ENCODE measurements at places on chromosomes 6 and 20. TPM values are rescaled to one million over a fixed set of nuclear protein-coding genes. Genes with fewer than 3 reads are reported as not detected.

XKR7 gene
- total RNA-seq: not detected

WFDC6 gene
- not detected for total RNA-seq

SLC12A5 gene
- total RNA-seq: not detected

DNA sequence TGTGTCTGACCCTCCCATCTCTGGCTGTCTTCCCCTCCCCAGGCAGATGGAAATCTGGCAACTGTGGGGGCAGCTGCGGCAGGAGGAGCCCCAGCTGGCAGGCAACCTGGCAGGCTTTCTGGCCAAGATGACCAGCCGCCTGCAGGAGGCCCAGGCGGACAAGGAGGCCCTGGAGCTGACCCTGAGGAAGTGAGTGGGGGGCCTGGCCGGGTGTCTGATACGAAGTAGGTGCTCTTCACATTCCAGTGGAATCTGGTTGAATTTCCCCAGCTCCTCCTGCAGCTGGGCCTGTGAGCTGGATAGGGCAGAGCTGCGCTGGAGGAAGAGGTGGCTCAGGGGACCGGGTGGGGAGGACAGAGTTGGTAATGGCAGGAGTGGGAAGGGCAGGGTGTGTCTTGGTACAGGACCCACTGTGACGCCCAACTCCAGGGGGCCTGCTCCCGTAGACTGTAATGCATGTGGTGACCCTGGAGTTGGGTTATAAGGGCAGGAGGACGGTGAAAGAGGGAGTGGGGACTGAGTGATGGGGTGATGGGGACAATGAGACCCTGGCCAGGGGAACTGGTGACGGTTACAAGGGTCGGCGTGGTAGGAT lies 19.7 kb downstream of the RAB44 start:
- H3K4me3 ChIP-seq: no peak overlapping the region
- H3K27ac ChIP-seq: no peak overlapping the region
- DNase-seq: no peak
- H3K36me3 ChIP-seq: no peaks in the 10 kb centered on the region
- H3K4me1 ChIP-seq: no peaks in the 10 kb centered on the region

NPEPL1 gene
- 73.4 TPM for total RNA-seq

SLC16A10 gene
- total RNA-seq: 2.5 TPM
